ENCODE measurements at places on chromosomes 5 and 9.

DNA sequence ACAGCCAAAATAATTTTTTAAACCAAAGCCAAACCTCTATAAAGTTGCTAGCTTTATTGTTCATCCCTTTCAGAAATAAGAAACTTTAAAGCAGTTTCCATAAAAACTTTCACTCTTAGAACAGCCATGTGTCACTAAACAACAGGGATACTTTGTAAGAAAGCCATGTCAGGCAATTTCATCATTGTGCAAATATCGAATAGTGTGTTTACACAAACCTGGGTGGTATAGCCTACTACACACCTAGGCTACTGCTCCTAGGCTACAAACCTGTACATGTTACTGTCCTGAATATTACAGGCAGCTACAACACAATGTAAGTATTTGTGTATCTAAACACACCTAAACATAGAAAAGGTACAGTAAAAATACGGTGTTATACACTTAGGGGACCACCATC, 59.9 kb downstream of the TLE1 start:
- no peak for DNase-seq

GRCh38 chr9:78130853-78131252, 99.2 kb upstream of the GNAQ start:
- no peak for DNase-seq

DNA sequence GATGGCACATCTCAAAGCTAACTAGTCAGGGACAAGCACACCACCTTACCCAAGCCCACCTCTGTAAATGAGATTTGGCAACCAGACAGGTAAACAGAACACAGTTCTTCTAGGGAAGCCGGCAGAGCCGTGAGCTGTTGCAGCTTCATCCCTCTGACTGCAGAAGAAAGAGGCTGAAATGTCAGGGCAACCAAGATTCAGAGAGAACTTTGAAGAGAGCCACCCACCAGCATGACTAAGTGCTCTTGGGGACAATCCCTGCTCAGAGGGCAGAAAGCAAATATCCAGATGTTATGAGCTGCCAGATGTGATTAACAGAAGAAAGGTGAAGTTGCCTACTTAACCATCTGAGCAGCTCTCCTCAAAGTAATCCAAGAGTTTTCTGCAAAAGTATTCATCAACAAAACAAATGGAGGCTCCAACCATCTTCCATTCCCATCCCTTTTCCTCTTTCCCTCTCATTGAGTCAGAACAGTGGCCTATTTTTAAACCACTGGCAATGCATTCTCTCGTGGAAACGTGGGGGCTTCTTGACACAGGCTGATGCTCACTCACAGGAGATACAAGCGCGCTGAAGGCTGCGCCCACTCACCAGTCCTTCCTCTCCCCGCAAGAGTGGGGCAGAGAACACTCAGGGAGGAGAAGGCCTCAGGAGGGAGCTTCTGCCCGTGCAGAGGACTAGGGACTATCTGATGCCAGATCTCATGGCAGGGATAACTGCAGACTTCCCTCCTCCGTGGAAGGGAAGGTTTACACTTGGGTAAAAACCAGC, 57.1 kb downstream of the SLIT3 start:
- no peak for DNase-seq

- no peak for DNase-seq
These were observed 48.1 kb downstream of the SPATA31C2 start for GRCh38 chr9:88090151-88090581.

DNA sequence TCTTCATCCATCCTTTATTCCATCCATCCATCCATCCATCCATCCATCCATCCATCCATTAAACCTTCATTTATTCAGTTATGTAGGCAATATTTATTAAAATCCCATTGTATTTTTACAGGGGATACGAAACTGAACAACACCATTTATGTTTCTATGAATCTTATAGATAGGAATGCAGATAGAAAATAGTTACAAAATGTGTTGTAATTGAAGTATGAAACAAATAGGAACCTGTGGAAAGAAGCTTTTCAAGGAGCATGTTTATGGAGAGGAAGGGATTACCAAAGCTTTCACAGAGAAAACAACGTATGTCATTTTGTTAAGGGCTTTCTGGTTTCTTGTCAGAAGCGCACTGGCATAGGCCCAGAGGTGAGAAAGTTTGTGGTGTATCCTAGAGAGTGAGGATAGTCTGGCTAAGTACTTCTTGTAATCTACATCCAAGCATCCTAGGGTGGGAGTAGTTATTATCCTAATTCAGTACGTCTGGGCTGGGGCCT, 184.0 kb downstream of the CNTLN start:
- DNase-seq = no peak

- DNase-seq = no peak
These were observed 86.1 kb downstream of the ARL15 start for GRCh38 chr5:54224103-54224826.

DNA sequence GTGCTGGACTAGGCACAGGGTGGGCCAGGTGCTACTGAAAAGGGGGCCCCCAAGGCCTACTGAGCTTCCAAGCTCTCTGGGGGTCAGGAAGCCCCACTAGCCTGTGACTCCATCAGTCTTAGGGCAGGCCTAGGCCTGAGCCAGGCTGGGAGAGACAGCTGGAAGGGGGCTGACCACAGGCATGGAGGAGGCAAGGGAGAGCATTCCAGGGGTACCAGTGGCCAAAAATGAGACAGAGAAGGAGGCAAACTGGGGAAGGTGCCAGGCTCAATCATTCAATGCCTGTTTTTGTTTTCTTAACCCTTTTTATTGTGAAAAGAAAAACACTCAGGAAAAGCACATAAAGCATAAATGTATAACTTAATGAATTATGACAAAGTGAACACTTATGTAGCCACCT, 26.2 kb upstream of the TCF7 start:
- no peak for DNase-seq

DNA sequence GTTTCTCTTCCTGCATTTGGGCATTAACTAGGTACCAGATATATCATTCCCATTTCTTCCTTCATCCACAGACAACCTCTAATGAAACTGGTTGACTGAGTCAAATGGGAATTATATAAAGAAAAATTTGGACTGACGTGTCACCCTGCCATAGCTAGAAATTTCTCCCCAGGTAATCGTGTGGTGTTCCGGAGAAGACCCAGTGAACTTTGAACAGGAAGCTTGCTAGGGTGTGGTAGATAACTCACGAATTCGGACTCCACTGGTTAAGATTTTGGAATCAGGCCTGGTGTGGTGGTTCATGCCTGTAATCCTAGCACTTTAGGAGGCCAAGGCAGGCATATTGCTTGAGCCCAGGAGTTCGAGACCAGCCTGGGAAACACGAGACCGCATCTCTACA, 114.3 kb upstream of the OTULINL start:
- no peak for DNase-seq

- DNase-seq = no peak
These were observed 15.4 kb downstream of the MACIR start for GRCh38 chr5:103273952-103274351.

DNA sequence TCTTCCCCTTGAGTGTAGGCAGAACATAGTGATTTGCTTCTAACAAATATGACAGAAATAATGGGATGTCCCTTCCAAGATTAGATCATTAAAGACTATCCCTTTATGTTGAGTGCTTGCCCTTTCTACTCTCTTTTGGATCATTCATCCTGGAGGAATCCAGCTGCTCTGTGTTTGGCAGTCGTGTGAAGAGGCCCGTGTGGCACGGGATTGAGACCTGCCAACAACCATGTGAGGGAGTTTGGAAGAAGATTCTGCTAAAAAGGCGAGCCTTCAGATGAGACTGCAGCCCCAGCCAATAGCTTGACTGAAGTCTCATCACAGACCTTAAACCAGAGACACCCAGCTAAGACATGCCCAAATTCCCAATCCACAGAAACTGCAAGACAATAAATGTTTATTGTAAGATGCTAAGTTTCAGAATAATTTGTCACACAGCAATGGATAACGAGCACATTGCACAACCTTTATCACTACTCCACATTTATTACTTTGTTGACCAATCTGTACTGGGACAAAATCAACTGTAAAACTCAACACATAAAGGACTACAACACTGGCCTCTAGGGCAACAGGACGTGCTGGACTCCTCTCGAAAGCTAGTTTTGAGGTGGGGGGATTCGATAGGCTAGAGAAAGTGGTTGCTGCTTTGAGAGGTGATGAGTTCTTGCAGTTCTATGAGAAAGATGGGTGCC, 42.8 kb downstream of the ANGPTL2 start:
- DNase-seq = no peak

- DNase-seq = no peak
These were observed 79.6 kb downstream of the NTNG2 start for GRCh38 chr9:132241483-132241839.

DNA sequence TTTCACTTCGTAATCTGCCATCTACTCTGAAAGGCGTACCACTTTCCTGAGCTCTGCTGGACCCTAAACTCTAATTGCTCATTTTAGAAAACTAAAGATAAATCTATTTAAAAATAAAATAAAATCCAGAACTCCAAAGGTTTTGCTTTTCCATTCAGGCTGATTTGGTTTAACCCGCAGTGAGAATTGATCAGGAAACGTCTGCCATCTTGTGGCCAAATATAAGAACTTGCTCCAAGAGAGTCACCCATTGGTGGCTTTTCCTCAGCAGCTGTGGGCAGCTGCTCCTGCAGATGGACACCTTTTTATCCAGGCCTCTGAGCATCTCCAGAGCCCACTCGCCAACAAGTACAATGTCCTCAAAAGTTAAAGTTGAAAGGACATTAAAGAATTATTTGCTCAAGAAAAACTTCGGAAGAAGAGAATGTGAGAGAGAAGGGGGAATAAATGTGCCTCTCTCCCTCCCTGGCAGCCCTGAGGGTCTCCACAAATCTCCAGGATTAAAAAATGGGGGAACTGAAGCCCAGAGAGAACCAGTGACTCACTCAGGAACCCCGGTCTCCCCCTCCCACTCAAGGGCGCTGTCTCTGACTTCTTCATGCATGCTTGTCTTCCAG, 4.1 kb downstream of the SAXO1 start:
- DNase-seq = no peak

DNA sequence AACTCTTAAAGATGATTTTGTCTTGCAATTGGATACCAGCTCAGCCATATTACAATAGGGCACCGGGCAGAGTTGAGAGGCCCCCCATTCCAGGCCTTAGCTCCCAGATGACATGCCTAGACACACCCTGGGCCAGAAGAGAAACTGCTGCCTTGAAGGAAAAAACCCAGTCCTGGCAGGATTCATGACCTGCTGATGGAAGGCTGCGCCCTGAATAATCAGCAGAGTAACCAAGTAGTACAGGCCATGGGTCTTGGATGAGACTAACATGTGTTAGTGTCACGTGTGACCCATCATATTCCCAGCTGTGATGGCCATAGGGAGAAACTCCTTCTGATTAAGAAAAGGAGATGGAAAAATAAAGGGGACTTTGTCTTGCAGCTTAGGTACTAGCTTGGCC, 39.0 kb upstream of the DEPDC1B start:
- no peak for DNase-seq

DNA sequence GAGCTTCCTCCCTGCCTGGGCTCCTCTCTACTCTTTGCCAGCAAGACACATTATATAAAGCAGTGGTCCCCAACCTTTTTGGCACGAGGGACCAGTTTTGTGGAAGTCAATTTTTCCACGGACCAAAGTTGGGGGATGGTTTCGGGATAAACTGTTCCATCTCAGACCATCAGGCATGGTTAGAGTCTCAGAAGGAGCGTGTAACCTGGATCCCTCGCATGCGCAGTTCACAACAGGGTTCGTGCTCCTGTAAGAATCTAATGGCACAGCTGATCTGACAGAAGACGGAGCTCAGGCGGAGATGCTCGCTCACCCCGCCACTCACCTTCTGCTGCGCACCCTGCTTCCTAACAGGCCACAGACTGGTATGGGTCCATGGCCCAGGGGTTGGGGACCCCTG, 142.8 kb downstream of the LIFR start:
- no peak for DNase-seq

GRCh38 chr5:9126490-9126889, 419.4 kb downstream of the SEMA5A start:
- no peak for DNase-seq

GRCh38 chr9:134459164-134459563, 132.9 kb downstream of the RXRA start:
- DNase-seq = no peak

DNA sequence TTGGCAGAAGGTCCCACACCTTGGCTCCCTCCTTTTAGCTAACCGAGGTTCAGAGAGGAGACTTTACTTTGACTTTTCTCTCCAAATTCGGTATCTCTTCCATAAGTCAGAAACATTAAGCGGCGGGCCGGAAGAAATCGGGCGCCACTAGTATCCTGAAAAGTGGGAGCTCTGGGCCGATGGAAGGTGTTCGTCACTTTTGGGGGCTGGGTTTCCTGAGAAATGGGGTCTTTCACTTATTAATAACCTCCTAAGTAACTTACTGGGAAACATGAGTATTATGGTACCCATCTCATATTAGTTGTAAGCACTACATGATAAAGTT, 716 bp downstream of the STX17 start:
- no peak for DNase-seq

- DNase-seq = no peak
These were observed 14.8 kb downstream of the ETF1 start for GRCh38 chr5:138528208-138528607.

DNA sequence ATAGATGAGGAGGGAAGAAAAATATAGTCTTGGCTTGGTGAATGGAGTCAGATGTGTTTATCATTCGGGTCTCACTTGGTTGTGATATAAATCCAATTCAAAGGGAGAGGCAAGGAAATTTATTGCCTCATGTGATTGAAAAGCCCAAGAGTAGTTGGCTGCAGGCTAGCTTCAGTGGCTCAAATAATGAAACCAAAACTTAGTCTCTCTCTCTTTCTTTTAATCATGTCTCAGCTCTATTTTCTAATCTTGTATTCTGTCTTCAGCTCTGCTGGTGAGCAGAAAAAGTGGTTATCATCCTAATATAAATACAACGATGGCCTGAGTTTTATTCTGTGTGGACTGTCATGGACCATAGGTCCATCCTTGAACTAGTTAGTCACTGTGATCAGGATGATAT, 234.2 kb upstream of the PPP1R2B start:
- no peak for DNase-seq

GRCh38 chr5:2750026-2750757, 1.3 kb downstream of the IRX2 start:
- DNase-seq = no peak

DNA sequence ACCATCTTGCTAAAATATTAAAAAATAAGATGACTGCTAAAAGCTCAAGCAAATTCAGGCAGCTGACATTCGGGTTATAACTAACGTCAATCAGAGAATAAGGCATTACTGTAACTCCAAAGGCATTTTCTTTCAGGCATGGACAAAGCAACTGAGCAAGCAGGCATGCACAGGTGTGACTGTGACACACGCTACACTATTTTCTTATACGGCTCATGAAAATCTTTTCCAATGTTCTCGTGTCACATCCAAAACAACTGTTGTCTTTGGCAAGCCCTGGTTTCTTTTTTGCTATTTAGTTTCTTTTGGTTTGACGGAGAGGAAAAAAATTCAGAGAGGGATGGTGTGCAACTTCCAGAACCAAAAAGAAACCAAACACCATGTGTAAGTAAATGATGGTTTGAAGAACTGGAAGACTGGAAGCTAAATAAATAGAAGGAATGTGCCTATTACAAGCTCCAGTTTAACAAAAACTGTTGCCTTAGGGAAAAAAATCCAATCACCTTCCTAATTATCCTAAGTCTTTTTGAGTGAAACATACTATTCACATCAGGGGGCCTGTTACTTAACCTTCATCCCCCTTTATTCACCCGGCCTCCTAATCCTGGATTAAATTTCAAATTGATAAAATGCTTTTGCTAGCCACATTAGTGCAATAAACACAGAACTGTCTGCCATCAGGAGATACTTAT, 277.6 kb downstream of the PSAT1 start:
- DNase-seq = no peak

- no peak for DNase-seq
These were observed 13.8 kb downstream of the ANKRD33B start for GRCh38 chr5:10577371-10578292.

- no peak for DNase-seq
These were observed 145.3 kb downstream of the HINT1 start for GRCh38 chr5:131019601-131020315.

- DNase-seq = no peak
These were observed 116.9 kb upstream of the S1PR3 start for GRCh38 chr9:88874391-88874790.

Measured in stimulated activated CD4-positive, alpha-beta T cell treated with anti-CD3 and anti-CD28 coated beads, Interleukin-4, amount 100 ng/mL, for 1 hour (primary cell).